ENCODE measurements at places on chromosomes 4 and X.

- no peak for DNase-seq
These were observed 190.4 kb downstream of the ARAP2 start for GRCh38 chr4:36053930-36054329.

DNA sequence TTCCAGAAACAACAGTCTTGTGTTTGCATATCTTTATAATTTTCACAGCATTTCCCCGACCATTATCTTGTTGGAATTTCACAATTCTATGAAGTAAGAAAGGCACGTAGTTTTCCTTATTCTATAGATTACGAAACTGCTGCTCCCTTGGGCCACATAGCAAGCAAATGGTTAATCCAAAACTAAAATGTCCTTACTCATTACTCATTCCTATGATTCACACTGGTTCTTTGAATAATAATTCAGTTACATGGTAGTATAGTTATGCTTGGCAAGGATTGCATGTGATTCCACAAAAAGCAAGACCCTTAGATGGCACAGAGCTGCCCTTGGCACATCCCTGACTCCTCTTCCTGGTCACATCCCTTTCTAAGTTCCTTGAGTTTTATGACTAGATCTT, 51.2 kb downstream of the OR13H1 start:
- no peak for DNase-seq

- no peak for DNase-seq
These were observed 49.2 kb downstream of the MOSPD2 start for GRCh38 chrX:14922437-14922836.

- no peak for DNase-seq
These were observed 76.6 kb downstream of the FREM3 start for GRCh38 chr4:143623896-143624295.

DNA sequence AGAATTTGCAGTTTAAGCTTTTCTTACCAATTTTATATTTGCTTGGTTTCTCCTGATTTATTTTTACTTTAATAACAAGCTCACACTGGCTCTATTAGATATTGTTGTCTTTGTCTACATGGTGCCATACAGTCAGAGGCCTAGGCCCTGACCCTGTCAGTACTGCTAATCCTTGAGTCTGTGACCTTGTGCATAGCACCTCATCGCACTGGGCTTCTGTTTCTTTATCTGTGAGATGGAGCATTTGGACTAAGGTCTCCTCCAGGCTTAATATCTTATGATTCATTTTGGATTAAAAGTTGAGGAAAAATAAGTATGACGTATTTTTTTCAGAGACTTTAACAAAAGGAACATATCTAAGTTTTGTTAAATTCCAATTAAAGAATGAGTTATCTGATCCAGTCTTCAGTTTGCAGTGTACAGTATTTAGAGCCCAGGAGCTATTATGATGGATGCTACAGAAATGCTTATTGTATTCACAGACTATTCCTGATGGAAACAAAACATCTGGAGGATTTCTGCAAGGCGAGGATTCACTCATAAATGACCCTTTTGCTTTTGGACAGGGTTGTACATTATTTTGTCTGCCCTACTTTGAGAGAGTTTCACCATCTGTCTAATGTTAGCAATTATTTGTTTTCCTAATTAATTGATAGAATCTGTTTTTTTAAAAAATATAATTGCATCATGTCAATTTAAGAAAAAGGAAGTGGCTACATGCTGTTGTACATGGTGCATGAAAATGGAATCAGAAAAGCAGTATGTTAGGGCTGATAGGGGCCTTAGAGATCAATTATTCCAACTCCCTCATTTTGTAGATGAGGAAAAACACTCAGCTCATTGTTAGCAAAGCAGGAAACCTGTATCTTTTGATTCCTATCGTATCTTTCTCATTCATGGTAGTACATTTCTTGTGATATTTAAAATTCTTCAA, 203.6 kb downstream of the BANK1 start:
- no peak for DNase-seq

- no peak for DNase-seq
These were observed 61.4 kb upstream of the PACRGL start for GRCh38 chr4:20638825-20639224.

DNA sequence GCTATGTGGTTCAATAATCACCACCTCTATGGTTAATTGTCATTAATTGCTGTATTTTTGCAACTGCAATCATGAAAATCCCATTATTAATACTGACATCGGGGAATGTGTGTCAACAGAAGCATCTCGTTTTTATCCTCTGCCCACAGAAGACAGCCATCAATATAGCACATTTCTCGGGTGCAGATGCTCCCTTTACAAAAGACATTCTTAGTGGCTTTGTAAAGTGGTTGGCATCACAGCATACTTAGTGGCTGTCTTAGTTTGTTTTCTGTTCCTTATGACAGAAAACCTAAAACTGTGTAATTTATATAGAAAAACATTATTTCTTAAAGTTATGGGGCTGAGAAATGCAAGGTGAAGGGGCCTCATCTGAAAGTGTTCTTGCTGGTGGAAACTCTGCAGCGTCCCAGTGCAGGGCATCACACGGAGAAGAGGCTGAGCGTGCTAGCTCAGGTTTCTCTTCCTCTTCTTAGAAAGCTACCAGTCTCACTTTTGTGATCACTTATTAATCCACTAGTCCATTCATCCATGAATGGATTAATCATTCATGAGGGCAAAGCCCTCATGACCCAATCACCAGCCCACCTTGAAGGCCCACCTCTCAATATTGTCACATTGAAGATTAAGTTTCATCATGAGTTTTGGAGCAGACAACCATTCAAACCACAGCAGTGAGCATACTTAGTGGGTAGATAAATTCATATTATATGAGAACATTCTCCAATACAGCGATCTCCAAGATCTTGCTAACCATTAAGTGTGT, 1067.7 kb upstream of the PABPC4L start:
- no peak for DNase-seq

DNA sequence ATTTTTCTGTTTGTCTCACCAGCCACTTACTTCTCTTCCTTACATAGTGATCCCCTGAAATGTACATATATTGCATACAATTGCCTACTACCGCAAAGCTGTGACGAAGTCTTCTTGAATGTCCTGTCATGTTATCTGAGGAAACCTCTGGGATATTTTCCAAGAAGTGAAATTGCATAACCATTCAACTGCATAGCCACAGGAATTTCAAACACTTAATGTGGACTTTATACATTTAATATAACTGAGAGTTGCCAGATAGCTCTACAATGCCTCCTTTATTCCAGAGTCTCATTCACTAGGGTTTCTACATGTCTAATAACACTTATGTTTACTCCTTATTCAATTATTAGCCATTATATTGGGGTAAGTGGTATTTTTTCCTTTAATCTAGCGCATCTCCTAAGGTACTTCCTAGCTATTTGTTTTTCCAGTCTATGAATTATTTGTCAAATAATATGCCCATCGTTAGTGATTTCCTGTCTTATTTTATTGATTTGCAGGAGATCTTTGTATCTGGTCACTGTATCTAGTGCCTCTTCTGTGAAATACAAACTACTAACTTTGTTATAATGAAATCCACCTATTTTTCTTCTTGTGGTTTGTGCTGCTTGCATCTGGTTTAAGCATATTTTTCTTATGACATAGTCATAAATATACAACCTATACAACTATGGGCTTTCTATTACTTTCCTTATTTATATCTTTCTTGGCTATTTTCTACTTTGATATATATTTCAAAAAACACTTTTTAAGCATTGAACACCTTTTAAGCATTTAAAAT, 69.2 kb upstream of the GRID2 start:
- no peak for DNase-seq

DNA sequence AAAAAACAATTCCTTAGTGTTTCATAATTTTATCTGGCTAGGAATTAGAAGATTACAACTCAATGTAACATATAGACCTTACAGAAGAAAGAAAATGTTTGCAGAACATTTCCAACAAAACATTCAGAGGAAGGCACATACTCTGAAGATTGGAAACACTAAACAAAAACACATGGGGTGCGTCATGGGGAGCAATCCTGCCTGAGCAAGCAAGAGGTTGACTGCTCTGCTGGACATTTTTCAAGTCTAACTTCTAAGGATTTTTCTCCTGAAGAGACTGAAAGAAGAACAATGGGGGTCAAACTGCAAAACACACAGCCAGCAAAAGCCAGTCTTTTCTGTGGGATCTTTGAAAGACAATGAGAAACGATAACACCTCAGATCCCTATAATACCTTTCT, 182.8 kb downstream of the GUCY2F start:
- DNase-seq: no peak

GRCh38 chrX:24657671-24658386, 10.7 kb upstream of the PCYT1B start:
- DNase-seq: no peak

DNA sequence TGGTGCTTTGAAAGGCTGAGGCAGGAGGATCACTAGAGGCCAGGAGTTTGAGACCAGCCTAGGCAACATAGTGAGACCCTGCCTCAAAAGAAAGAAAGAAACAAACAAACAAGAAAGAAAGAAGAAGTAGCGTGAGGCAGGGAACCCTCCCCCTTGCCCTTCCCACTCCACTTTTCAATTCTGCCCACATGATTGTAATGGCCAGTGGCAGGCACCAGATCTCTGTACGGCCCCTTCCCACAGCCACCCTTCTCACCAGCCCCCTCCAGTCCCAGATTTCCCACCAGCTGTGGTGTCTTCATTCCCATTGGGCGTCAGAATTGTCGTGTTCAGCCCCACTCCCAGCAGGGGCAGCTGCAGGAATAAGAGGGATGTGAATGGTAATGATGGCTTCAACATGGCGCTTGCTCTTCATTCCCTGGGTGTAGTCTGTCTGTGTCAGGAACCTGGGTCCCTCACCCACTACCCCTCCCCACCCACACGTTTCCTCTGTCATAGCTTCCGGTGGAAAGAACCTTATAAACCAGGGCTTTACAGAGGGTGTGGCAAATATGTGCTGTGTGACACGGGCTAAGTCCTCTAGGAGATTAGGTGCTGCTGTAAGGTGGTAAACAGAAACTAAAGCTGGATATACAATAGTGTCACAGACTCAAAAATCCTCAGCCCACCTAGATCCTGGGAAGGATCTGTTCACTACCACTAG, at the start of gene IL2RG:
IL2RG (minus strand) TSS at position 437 of the 703 bp plus-strand sequence; CDS start at position 399, 38 bp downstream.
- no peak for DNase-seq

- no peak for DNase-seq
These were observed 136.0 kb upstream of the STX18 start for GRCh38 chr4:4677556-4678522.

DNA sequence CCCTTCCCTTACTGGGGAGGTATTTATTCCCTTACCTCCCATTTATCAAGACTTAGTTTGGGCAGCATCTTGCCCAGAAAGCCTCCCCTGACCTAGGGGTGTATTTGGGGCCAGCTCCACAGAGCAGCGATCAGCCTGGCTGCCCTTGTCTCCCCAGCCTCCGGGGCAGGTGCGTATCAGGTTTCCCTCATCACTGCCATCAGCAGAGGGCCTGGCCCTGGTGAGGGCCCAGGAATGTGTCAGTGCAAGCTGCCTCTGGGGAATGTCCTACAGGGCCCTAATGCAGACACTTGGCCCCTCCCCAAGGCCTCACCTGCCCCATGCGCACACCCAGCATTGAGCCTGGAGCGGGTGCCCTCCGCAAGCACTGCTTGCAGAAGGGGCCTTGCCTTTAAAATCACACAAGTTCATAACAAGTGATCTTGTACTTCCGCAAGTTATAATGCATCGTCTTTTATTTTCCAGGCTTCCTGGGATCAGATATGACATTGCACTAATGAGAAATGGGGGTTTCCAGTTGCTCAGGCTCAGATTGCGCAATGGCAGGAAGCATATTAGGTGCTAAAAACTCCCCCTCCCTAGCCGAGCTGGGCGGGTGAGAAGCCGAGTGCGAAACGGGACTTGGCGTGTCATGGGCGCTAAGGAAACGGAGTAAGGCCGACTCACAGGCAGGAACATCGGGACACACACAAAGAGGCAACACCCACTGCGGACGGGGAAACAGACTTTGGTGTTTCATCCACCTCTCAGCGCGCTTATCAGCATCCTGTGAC, 25.4 kb upstream of the AFAP1 start:
- no peak for DNase-seq

GRCh38 chrX:7083021-7083420, 64.5 kb upstream of the STS start:
- no peak for DNase-seq

DNA sequence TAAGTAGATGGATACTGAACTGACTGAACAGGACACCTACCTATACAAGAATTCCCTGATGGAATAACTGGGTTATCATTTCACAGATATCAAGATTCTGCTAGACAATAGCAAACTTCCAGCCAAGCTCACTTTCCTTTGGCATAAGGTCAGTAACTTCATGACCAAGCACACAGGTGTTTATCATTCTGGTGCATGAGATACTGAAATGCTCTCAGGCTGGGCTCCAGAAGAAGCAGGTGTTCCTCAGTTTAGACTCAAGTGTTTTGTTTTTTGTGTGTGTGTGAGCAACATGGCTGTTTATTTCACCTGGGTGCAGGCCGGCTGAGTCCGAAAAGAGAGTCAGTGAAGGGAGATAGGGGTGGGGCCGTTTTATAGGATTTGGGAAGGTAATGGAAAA, 201.5 kb upstream of the SPOCK3 start:
- no peak for DNase-seq

Data from hypothalamus (tissue), 51 donors.